Mammary epithelial cell (primary cell): ENCODE measurements at places on chromosomes 1 and 21. TPM values are rescaled to one million over a fixed set of nuclear protein-coding genes. Genes with fewer than 3 reads are reported as not detected.
A peak's percentile ranks its signal among the peaks of the same experiment; 100 is the strongest.

DNA sequence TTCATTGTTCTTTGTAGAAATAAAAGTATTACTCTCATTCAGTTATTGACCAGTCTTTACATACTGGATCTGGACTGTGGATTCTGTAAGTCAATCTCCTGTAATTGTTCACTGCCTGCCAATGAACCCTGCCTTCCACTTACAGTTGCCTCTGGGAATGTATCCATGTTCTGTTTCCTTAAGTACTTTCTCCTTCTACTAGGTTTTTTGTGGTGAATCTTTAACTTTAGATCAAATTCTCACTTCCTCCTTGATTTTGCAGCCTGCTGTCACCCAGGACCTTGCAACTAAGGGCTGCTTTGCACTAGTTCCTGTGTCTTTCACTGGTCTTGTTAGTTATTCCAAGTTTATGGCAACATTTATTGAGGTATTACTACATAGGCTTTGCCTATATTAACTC, 28.2 kb upstream of the ANKRD13C start:
- DNase-seq: no peak

DNA sequence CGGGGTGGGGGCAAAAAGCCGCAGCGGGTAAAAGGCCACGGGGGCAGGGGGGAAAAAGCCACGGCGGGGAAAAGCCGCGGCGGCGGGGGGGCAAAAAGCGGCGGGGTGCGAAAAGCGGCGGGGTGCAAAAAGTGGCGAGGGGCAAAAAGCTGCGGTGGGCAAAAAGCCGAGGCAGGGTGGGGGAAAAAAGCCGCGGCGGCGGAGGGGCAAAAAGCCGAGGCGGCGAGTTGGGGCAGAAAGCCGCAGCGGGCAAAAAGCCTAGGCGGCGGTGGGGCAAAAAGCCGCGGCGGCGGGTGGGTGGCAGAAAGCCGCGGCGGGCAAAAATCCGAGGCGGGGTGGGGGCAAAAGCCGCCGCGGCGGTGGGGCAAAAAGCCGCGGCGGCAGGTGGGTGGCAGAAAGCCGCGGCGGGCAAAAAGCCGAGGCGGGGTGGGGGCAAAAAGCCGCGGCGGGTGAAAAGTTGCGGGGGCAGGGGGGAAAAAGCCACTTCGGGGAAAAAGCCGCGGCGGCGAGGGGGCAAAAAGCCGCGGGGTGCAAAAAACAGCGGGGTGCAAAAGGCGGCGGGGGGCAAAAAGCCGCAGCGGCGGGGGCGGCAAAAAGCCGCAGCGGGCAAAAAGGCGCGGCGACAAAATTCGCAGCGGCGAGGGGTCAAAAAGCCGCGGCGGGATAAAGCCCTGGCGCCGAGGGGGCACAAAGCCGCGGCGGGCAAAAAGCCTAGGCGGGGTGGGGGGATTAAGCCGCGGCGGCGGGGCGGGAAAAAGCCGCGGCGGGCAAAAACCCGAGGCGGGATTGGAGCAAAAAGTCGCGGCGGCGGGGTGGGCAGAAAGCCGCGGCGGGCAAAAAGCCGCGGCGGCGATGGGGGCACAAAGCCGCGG, 3901.2 kb downstream of the SRGAP2C start:
- no peak for DNase-seq

DNA sequence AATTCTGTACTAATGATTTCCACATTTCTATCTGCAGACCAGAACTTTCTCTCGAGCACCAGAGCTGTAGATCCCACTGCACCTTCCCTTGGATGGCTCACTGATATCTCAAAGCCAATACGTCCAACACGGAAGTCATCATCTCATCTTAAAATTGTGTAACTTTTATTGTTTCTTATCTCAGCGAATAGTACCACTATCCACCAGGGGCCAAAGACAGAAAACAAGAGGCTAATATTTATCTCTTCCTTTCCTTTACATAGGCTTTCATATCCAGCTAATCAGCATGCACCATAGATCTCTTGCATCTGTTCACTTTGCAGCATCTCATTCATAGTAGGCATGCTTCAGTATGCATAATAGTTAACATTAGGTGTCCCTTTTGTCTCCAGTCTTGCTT, 303.6 kb downstream of the PTPRC start:
- DNase-seq: no peak

LRRC39 gene
- 0.17 TPM for total RNA-seq

CACNA1S gene
- not detected in 2 replicates for total RNA-seq

GRCh38 chr1:245871191-245871590, 635.9 kb downstream of the SMYD3 start:
- no peak for DNase-seq

CFHR4 gene
- total RNA-seq: not detected in 2 replicates

AMPD1 gene
- total RNA-seq: not detected in 2 replicates

GRCh38 chr1:168470901-168471431, 72.8 kb downstream of the XCL2 start:
- peak; percentile 95 for DNase-seq

DNA sequence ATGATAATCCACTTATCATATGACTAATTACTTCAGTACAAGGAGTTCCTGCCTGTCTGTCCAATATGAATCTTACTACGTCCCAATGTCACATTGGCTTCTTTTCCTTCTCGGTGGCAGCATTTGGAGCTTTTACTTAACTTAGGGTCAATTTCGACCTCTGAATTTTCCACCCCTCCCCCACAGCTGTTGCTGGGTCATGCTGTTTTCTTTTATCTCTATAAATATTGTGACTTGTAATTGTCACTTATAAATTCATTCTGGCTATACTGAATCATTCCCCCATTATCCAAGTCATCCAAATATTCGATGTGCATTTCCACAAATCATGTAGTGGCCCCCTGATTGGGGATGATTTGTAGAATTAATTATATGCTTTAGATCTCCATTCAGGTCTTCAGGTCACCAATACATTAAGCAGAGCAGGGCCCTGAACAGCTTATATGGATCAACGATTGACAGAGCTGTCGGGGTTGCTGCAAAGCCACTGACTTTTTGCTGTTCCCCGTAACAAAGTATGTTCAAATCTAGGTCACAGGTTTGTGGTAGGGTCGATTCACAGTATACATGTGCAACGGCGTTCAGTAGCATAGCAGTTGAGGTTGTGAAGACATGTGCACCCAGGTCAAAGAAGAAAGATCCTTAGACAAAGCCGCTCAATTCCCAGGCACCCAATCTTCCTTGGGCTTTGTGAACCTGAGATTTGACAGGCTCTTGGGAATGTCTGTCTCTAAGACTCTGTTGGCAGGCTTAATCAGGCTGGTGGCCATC, 18.3 kb upstream of the RNU1-4 start:
- DNase-seq: no peak

DNA sequence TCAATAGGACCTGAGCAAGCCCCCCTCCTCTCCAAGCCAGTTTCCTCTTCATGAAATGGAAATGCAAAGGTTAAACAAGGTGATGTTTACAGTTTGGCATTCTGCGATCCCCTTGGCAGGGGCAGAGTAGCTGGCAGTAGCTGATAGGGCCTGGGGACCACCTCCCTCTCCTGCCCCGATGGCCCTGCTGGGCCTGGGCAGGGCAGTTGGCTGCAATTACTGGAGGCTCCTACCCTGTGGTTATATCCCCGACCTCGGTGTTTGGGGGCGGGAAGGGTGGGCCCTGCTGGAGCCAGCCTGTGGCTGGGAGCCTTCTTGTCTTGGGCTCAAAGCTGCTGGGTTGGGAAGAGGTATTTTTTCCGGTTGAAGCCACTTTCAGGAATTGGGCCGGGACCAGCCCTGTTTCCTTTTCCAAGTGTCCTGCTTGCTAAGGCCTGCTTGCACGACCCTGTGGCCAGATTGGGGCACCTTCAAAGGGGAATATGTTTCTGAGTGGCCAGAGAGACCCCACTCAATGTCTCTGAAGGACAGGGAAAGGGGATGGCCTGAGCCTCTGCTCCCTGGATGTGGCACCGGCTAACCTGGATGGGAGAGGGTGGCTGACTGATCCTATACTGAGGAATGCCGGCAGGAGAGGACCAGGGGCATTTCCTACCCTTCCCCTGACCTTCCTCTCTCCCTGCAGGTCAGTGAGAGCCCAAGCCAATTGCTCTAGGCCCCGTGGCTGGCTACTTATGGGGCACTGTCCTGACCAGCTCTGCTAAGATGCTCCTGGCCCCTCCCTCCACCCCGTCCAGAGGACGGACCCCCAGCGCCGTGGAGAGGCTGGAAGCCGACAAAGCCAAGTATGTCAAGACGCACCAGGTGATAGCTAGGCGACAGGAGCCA, 1.9 kb downstream of the FAM110D start:
- DNase-seq: no peak

- no peak for DNase-seq
Measured at GRCh38 chr1:234517110-234517802, 38.3 kb upstream of the TARBP1 start.

DNA sequence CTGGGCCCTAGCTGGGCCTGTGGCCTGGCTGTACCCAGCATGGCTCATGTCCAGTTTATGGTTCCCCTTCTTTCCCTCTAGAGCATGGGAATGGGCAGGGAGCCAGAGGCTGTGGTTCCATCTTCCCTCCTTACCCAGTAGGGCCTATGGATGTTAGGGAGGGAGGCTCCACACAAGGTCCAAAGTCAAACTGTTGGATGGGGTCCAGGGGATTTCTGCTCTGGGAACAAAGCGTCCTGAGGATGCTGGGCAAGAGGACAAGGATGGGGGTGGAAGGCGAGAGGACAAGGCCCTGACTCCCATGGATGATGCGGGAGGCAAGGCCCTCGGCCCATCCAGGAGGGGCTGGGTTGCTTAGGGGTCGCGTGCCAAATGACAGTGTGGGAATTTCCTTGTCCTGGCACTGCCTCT, 17.3 kb downstream of the CSF1 start:
- DNase-seq: peak; percentile 37

NTPCR gene
- total RNA-seq: 15.3 TPM

SYT14 gene
- 5.8 TPM for total RNA-seq

DNA sequence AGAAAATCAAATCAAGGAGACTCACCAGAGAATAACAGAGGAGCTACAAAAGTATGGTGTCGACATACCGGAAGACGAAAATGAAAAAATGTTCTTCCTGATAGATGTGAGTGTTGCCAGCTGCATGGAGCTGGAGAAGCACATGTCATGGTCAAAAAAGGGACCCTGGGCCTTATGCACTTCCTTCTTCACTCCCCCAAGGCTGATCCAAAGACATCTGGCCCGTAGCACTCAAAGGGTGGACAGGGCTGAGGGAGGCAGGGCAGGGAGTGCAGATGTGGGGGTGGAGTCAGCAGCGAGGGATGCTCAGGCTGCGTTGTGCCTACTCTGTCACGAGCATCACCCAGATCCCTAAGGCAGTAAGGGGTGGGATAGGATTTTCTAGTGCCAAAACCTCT, 19.4 kb downstream of the MX1 start:
- no peak for DNase-seq
